Muscle of leg (tissue), 16 donors: ENCODE measurements at places on chromosomes 3 and 15. TPM values are rescaled to one million over a fixed set of nuclear protein-coding genes. Genes with fewer than 3 reads are reported as not detected.
A peak's percentile ranks its signal among the peaks of the same experiment; 100 is the strongest.

DNA sequence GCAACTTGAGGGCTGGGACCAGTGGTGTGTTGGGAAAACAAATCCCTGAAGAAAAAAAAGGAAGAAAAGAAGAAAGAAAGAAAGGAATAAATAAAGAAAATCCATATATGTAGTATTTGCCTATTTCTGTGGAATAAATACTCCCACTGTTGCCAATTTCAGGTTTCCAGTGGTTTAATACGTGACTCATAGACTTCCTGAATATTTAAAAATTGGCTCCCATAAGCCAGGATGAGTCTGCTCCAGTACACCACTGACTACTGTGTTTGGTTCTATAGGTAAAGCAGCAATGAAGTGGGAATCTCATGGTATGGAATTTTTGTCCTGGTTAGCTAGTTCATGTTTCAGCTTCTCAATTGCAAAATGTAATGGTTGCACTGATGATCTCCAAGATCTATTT, 31.6 kb downstream of the PYDC2 start:
- no peak for DNase-seq

DNA sequence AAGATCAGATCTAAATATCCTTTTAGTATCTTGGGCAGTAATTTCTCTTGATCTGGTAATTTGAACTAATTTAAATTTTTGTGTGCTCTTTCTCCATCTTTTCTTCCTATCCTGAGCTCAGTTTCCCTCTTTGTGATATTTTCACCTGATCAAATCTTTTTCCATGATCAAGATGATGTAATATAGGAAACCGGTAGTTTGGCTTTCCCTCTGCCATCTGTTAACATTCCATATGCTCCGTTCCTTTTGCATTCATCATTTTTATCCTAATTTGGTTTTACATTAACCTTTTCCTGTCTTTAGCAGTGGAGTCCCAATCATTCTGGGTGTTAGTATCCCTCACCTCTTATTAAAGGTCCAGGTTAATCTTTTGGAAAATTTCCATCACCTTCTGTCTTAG, 5.9 kb upstream of the ABHD6 start:
- DNase-seq = no peak

DNA sequence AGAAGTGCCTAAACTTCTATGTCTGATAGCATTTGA, at the start of gene TP63:
TP63 (plus strand) TSS at position 17 of the 36 bp plus-strand sequence. CDS start 127 bp downstream, outside the sequence.
- DNase-seq = no peak

GRCh38 chr3:15387735-15388134, 39.6 kb downstream of the METTL6 start:
- no peak for DNase-seq

GRCh38 chr15:82297546-82297945, 34.9 kb downstream of the SAXO2 start:
- DNase-seq = no peak

- peak; percentile 87 for DNase-seq
Observed at GRCh38 chr3:43894176-43895049, 203.7 kb downstream of the ABHD5 start.

- DNase-seq = no peak
Observed at GRCh38 chr3:47408839-47409229, 28.0 kb downstream of the PTPN23 start.

GRCh38 chr3:105967117-105967516, 98.3 kb upstream of the CBLB start:
- DNase-seq = peak; percentile 56

DNA sequence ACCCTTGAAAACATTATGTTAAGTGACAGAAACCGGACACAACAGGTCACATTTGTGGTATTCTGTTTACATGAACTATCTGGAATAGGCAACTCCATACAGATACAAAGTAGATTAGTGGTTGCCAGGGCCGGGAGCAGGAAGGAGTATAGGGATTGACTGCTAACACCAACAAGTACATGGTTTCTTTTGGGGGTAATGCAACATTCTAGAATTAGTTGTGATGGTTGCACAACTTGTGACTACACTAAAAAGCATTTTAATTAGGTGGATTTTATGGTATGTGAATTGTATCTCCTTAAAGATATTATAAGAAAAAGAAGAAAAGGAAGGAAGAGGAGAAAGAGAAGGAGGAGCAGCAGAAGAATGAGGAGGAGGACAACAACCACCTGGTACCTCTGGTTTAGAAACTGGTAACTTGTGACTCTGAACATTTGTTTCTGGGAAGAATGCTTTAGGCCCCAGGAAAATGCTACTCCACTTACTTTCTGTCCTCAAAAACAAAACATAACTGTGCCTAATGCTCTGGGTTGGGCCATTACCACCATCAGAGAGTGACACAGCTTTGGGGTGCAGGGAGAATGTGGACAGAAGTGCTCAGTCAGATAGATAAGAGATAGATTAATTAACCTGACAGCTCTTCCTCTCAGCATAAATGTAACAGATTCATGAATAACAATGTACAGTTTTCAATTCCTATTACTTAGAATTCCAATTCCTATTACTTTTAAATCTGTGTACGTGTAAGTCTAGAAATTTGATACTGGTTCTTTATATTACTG, 20.3 kb downstream of the SETMAR start:
- DNase-seq = no peak

GRCh38 chr3:181687190-181687589, 24.5 kb upstream of the SOX2 start:
- DNase-seq = no peak

DNA sequence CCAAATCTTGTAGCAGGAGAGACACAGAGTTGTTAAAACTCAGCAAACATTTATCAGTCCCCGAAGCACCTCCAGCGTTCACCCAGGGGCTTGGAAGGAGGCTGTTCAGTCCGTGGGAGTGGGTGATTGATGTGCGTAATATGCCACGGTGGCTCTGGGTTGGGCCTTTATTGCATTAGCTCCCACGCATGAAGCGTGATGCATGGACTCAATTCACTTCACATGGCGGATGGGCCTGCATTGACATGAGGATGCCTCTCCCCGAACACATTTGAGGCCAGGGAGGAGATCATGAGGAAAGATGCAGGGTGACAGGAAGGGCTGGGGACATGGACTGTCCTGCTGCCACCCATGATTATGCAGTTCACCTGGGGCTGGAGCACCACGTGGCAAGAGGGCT, 126.5 kb downstream of the FAM43A start:
- no peak for DNase-seq

GRCh38 chr3:175617247-175617646, 758.1 kb downstream of the NAALADL2 start:
- DNase-seq = no peak

DNA sequence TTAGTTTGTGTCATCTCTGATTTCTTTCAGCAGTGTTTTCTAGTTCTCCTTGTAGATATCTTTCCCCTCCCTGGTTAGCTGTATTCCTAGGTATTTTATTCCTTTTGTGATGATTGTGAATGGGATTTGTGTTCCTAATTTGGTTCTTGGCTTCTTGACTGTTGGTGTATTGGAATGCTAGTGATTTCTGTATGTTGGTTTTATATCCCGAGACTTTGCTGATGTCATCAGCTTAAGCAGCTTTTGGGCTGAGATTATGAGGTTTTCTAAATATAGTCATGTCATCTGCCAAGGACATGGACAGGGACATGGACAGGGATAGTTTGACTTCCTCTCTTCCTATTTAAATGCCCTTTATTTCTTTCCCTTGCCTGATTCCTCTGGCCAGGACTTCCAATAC, 35.8 kb downstream of the MYO9A start:
- DNase-seq = no peak

DNA sequence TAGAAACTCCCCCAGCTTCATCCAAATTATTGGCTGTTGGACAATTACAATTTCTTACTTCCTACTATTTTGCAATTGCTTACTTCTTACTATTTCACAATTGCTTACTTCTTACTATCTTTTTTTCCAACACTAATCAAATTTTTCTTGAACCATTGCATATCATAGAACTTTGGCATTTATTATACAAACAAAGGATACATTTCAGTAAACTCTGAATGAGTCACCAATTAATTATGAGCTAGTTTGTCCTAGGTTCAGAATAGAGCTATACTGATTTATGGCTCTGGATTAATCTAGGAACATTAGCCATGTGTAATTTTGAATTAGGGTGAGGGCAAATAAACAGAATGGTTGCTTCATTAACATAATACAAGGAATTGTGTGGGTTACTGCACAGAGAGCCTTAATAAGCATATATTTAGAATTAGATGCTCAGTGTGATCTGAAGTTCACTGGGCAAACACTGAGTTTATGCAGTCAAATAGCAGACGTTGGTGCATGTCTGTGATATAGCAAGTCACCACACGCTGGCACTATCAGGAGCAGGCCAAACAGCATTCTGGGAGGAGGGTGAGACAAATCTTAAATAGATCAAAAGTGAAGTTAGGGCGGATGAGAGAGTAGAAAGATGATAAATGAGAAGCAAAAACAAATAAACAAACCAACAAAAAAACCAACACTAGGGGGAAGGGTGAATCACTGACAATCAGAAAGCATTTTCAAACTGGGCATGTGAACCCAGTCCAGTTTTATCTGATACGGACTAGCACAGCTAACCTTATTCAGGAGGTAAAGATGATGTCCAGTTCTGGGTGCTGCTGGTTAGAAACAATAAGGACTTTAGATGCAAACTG, 21.5 kb downstream of the GABRR3 start:
- DNase-seq = no peak

DNA sequence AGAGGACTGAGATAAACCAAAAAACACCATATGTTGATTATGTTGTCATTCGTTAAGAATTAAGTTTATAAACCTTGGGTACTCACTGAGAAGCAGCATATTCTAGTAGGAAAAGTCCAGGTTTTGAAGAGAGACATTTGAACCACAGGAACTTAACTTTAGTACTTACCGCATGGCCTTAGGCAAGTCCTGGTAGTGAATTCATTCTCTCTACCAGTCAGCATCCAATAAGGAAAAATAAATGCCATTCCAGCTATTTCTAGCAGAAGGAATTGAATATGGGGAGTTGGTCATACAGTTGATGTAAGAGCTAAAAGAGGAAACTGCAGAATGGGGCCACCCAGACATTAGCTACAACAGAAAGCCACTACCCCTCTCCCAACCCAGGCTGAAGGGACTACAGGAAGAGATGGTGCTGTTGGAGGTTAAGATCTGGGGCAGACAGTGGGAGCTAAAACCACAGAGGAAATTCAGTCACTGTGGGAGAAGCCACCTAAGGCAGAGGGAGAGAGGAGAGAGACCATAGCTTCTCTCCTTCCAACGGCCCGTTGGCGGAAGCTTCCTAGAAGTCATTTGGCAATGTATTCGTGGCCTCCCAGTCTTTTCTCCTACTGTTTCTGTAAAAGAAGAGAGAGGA, 133.8 kb upstream of the RARB start:
- DNase-seq = no peak

- no peak for DNase-seq
Observed at GRCh38 chr15:61367953-61368352, 138.9 kb upstream of the RORA start.

- DNase-seq = no peak
Observed at GRCh38 chr3:19954676-19955075, 7.8 kb downstream of the RAB5A start.

DNA sequence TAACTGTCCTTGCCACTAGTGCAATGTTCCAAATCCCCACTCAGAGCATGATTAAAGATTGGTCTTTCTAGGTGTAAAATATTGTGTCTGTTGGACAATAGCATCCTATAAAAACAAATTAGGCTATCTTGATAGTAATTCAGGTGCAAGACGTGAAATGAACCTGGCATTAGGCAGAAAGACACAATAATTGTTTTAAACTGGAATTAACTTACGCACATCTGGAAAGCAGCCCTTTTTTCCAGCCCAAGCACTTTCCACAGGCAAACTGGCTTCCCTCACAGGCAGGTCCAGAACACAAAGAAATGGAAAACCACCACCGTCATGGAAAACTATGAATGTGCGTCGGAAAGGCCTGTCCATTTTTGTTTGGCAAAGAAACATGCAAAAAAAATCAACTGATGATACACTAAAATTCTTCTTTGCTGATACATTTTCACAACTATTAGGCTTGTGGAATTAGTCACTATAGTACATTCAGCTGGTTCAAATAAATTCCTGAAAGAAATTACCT, 474.7 kb upstream of the IL12A start:
- no peak for DNase-seq

- peak; percentile 26 for DNase-seq
Observed at GRCh38 chr15:52783191-52783829, 6.8 kb downstream of the ONECUT1 start.

- no peak for DNase-seq
Observed at GRCh38 chr3:138078901-138079344, 36.5 kb downstream of the DZIP1L start.

GRCh38 chr15:98764291-98764690, 116.0 kb downstream of the IGF1R start:
- DNase-seq = no peak

DNA sequence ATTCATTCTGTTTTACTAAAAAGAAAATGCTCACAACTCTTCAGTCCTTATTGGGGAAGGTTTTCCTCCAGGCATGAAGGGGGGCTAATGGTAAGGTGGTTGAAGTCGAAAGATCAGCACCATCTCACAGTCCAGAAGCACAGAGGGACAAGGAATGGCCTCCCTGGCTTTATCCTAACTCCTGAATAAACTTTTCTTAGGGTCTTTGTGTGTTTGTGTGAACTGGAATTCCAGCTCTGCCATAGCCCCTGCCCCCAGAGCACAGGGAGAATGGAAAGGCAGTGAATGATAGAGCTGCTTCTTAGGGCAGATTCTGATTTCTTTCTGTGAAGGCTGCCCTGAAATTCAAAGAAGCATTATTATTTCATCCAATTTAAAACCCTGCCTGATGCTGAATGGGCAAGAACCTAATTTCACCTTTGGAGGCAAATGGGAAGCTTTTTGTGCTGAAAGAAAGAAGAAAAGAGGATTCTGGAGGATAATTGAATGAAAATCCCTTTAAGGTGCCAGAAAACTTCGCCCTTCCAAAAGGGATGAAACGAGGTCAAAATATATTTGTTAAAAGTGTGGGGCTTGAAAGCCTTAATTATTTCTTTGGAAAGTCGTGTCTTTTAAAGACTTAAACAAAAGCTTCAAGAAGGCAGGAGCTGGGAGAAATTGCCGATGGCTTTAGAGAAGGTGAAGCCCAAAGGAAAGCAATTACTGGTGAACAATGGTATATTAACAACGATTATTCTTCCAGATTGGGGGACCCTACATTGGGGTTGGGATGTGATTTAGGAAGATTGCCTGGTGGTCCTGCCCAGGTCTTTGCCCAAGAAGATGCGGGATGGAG, 259.9 kb upstream of the RGMA start:
- DNase-seq = no peak

- DNase-seq = peak; percentile 28
Observed at GRCh38 chr15:100191161-100191560, 150.6 kb downstream of the ADAMTS17 start.

- no peak for DNase-seq
Observed at GRCh38 chr3:5205165-5205941, 17.8 kb downstream of the EDEM1 start.

GRCh38 chr15:80849308-80849707, 70.1 kb downstream of the CEMIP start:
- no peak for DNase-seq

The OCA2 gene
- total RNA-seq = 3.6 TPM

The IL17RC gene
- total RNA-seq = 17.3 TPM

The ACTRT3 gene
- total RNA-seq = 3.4 TPM

The FES gene
- 16.7 TPM for total RNA-seq

The CHDH gene
- total RNA-seq = 1.2 TPM

The RHOV gene
- 0.13 TPM for total RNA-seq

The ITIH4 gene
- total RNA-seq = 17.7 TPM

The LMAN1L gene
- total RNA-seq = 0.04 TPM

The CYP11A1 gene
- total RNA-seq = 1.2 TPM

The GNAT1 gene
- total RNA-seq = not detected

The KIF7 gene
- 5.0 TPM for total RNA-seq

The LTK gene
- total RNA-seq = 9.4 TPM

The CCDC9B gene
- total RNA-seq = 5.3 TPM

The SYNPR gene
- 0.04 TPM for total RNA-seq
